ENCODE measurements at places on chromosomes 6 and 20.

- no peak for DNase-seq
Observed at GRCh38 chr6:4719491-4719890, 56.7 kb upstream of the CDYL start.

GRCh38 chr20:50226093-50226974 is 35.7 kb downstream of the CEBPB start:
- DNase-seq, result no peak

DNA sequence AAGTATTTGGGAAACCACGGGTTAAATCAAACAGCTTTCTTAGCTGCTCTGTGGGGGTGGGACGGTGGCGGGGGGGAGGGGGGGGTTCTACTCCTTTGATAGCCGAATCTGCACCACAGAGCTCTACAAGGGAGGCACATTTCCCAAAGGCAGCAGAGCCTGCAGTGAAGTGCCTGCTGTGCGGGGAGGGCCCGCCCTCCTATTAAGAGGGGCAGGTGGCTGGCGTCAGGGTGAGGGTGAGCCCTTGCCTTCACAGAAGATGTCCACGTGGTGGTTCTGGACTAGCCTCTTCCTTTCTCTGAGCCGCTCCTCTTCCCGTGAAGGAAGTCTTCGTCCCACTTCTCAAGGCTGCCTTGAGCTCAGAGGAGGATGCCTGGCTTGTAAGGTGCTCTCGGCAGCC is 174.9 kb upstream of the THBS2 start:
- DNase-seq, result no peak

DNA sequence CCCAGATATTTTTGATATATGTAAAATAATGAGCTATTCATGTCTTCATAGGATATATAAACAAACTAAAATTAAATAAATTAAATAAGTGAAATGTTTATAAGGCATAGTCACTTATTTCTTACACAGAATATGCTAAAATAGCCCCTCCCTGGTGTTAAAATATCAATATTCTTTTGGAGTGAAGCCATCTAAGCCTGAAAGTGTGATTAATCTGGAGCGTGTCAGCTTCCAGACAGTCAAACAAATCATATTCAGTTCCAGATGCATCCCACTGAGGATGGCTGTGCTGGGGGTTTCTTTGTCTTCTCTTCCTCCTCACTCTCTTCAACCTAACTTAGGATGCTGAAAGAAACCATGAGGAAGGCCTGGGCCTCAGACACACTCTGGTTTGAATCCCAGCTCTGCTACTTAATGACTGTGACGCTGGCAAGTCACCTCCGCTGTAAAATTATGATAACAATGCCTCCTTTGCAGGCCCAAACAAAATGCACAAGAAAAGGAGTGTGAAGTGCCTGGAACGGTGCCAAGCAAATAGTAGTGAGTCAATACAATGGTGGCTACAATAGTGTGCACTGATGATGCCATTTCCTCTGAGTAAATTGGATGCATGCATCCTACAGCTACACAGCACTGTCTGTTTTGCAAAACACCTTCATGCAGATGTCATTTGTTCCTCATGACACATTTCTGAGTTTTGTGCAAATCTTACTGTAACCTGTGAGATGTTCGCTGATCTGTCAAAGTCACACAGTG is 161.4 kb downstream of the FOXC1 start:
- no peak for DNase-seq

GRCh38 chr6:149362289-149362688 is 37.8 kb upstream of the SUMO4 start:
- DNase-seq, result no peak

DNA sequence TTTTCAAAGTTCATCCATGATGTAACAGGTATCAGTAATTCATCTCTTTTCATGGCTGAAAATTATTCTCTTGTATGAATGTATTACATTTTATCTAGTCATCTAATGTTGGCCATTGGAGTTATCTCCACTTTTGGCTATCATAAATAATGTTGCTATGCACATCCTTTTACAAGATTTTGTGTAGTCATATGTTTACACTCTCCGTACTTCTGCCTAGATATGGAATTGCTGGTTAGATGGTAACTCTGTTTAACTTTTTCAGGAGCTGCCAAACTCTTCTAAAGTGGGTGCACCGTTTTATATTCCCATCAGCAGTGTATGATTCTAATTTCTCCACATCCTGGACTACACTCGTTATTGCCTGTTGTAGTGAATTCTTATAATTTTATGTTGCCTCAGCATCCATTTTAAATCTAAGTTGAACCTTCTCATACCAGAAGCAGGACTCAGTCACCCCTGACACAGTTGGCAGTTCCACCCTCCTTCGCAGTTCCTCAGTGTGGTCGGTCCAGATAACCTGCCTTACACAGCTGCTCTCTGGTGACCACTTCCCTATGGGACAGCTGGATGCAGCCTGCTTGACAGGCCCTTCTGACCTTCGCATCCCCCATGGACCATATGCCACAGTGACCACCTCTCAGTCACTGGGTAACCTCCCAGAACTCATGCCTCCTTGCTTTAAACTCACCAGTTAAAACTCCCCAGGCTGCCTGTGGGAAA is 33.9 kb downstream of the KIZ start:
- DNase-seq, result no peak

DNA sequence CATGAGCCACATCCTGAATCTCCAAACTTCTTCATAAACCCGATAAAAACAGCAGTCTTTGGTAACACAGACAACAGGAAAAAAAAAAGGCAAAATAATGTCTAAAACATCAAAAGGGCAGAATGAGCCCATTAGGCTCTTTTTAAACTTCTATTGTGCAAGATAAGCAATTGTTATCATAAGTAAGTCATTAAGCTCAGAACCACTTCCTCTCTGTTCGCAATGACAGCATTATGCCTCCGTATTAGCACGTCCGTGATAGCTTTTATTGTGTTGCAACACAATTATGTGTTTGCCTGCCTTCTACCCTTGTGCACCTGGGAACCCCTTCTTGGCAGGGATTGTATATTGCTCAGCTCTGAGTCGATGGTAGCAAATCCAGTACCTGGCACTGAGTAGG is 147.1 kb downstream of the LRFN2 start:
- no peak for DNase-seq

- DNase-seq, result no peak
Observed at GRCh38 chr6:148824291-148824690, 77.5 kb downstream of the UST start.

- no peak for DNase-seq
Observed at GRCh38 chr6:82178077-82178758, 69.3 kb downstream of the IBTK start.

GRCh38 chr20:1429143-1429728 is 36.4 kb upstream of the FKBP1A start:
- DNase-seq, result no peak

- DNase-seq, result peak; percentile 19
Observed at GRCh38 chr20:57089699-57090144, 176.7 kb downstream of the BMP7 start.

DNA sequence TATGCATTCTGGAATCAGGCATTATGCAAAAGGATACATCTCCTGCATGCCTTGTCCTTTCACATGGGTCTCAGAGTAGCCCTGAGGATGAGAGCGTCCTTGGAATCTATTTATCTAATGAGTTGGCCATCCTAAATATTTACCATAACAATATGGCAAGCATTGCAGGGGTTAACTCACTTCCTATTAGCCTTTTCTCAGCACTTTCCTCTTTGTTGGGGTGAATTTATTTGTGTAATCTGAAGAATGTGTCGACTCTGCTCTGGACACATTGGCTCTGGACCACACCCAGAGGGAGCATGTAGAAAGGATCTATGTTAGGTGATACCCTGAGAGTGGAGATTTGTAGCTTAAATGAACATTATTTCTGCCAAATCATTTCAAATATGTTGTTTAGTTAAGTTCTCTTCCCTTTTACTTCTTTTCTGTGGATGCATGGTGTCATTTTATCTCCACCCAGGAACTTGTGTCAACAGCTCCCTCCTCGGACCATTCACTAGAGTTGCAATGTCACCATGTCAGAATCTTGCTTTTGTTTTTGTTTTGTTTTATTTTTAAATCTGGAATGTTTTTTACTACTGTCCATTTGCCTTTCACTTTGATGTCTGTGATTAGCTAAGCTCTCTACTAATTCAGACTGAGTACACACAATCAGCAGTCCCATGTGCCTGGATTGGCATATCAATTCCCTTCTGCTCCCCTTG is 757.0 kb upstream of the MMS22L start:
- DNase-seq, result no peak

- DNase-seq, result no peak
Observed at GRCh38 chr6:52554684-52555280, 22.1 kb downstream of the TRAM2 start.

GRCh38 chr20:38143238-38143645 is 21.8 kb downstream of the TGM2 start:
- no peak for DNase-seq

DNA sequence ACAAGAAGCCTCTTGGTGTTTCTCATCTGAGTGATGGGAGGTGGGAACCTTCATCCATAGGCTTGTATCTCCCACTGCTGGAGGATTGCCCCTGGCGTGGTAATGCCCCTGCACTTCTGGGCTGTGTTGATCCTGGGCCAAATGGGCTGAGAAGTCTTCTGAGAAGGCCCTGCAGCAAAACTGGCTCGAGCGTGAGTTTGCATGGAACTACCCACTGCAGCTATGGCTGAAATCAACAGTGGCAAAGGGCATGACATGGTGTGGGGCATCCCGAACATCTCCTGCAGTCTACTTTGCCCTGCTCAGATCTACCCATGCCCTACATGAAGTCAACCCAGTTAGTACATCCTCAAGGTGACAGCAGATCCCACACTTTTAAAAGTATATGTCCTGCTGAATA is 130.6 kb downstream of the NRN1 start:
- DNase-seq, result no peak

- no peak for DNase-seq
Observed at GRCh38 chr6:130708338-130708737, 118.9 kb upstream of the SMLR1 start.

DNA sequence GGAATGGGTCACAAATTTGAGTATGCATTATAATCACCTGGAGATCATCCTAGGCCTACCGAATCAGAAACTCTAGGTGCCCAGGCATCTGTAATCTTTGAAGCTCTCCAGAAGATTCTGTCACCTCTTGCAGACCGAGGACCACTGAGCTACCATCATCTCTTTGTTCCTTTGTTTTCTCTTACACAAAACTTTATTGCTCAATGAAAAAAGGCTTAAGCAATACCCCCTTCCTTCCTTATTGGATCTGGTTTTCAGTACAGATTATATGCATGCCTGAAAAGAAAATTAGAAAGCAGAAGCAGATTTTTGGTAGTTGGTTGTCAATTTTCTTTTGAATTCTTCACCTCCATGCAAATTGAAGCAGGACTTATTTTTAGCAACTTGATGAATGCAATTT is 31.3 kb downstream of the STX11 start:
- DNase-seq, result no peak

DNA sequence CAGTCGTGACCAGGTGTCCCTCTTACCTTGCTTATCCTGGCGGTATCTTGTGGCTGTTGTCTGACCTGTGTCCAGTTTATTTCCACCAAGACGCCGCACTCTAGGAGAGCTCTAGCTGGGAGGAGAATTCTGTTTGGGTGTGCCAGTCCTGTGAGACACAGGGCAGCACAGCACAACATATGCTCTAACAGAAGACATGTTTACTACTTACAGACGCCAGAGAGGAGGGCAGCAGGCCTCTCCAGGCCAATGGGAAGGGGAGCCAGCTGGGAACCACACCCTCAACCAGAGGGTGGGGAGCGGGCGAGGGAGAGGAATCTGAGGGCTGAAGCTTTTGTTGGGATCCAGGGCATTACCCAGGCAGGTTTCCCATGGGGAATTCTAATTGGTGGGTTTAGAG is 25.2 kb upstream of the FERMT1 start:
- no peak for DNase-seq

- DNase-seq, result no peak
Observed at GRCh38 chr6:36345681-36346466, 9.2 kb upstream of the BNIP5 start.

DNA sequence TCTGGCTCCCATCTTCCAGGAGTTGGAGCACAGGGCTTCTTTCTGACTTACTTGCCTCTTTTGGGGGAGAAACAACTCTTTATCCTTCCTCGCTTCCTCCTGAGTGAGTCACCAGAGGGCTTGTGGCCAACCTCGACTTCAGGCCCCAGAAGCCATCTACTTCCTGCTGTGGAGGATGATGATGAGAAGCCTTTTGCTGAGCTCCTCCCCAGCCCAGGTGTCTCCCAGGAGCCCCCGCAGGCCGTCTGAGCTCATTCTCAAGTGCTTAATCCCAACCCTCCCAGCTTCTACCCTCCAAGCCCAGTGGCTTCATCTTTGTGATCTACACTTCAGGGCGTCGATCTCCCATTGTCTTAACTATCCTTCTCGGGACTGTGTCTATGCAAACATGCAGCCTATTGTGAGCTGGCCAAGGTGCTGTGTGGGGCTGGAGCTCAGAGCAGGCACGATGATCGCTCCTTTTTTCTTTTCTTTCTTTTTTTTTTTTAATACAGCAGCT is 27.9 kb downstream of the SDCBP2 start:
- DNase-seq, result no peak

- no peak for DNase-seq
Observed at GRCh38 chr6:147750413-147750812, 241.9 kb downstream of the SAMD5 start.

GRCh38 chr6:125164696-125165095 is 11.1 kb downstream of the TPD52L1 start:
- no peak for DNase-seq

- no peak for DNase-seq
Observed at GRCh38 chr6:84921891-84922290, 157.5 kb upstream of the TBX18 start.

DNA sequence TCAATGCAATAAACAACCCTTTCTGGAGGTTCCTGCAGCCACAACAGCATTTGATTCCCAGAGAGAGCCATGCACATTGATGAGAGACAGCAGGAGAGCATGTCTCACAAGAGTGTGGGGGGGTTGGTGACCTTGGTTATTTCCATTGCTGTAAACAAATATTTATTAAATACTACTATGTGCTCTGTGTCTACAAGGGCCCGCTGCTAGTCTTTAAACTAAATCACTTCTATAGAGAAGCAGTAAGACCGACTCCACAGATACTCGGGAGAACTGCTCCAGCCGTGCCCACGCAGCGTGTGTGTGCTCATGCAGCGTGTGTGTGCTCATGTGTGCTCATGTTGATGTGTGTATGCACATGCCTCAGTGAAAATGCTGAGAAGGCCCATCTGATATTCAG is 82.7 kb upstream of the TRAF3IP2 start:
- DNase-seq, result no peak

DNA sequence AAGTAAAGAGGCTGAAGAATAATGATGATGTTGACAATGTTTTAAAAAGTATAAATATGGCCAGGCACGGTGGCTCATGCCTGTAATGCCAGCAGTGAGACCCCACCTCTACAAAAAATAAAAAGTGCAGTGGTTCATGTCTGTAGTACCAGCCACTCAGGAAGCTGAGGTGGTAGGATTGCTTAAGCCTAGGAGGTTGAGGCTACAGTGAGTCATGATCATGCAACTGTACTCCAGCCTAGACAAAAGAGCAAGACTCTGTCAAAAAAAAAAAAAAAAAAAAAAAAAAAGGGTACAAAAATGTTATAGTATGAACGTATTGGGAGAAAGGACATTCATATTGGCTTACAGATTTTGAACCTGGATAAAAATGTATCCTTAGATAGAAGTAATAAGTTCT is 543.1 kb upstream of the IRAK1BP1 start:
- DNase-seq, result no peak
